ENCODE measurements at places on chromosomes 7 and 10. TPM values are rescaled to one million over a fixed set of nuclear protein-coding genes. Genes with fewer than 3 reads are reported as not detected.

The KCTD7 gene
- polyA plus RNA-seq, result 6.5 TPM

DNA sequence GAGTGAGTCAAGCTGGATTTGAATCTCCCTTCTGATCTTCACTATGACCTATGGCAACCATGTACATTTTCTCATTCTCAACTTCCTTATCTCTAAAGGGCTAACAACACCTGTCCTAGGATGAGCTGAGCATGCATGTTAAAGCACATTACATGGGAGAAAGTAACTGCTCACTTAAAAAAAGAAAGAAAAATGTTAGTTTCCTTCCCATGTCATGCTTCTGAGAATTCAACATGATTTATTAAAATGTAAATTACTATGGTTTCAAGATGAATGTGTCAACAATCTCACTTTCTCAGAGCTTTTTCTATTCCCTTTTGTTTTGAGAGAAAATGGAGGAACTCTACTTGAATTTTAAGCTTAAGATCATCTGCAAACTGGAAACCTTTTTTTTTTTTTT is 295.3 kb downstream of the SKIDA1 start:
- DNase-seq, result no peak

DNA sequence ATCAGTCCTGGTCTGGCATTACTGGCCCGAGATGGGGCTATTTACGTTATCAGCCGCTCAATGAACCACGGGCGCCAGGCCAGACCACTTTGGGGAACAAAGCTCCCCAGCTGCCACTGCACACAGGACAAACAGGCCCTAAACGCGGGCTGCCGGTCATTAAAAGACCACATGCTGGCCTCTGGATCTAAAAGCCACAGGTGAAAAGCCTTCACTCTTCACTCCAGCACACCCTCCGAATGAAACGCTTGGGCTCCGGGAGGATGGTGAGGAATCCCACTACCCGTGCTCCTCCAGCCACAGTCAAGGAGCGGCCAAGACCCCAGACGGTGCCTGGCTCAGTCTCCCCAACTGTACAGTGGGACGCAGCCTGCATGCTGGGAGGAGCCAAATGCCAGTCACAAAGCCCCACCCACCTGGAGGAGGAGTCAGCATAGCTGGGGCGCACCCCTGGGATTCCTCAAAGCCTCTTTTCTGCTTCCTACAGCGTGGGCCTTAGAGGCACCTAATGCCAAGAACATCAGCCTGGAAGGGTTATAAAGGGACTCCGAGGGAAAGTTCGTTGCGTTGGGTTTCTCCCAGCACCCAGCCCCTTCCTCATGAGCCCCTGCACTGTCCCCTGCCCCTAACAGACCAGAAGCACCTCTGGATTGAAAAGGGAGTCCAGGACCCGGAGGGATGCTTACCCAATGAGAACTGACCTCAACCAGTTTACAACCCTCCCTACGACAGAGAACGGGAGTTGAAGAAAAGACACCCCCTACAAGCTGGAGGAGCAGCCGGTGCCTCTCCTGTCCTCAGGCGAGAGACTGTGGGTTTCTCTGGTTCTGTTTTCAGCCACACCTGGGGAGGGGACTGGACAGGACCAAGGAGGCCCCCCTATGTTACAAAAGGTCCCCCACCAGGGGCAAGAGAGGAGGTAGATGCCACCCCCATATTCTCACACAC is 4.7 kb downstream of the PDGFA start:
- DNase-seq, result no peak

- no peak for DNase-seq
Measured at GRCh38 chr7:1950066-1950451, 280.0 kb downstream of the ELFN1 start.

GRCh38 chr7:106071999-106072714 is 40.0 kb downstream of the SYPL1 start:
- DNase-seq, result no peak

The AKR1C8 gene
- polyA plus RNA-seq, result not detected

The FGFBP3 gene
- polyA plus RNA-seq, result 1.4 TPM

DNA sequence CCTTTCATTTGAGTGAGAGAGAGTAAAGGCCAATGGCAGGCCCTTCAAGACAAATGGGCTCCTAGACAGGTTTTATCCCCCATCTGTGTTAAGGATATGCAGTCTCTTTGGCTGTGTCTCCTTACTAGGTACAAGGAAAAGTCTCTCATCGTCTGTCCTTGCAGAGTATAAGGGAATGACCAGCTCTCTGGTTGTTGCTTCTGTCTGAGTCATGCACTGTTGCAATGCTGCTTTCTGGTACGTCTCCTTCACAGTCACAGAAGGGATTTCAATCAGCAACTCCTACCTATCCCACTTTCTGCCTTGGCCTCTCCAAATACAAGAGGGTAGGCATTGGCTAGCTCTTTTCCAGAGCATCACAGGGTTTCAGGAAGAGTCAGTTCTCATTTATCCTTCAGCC is 48.1 kb downstream of the CTTNBP2 start:
- no peak for DNase-seq

GRCh38 chr7:156999958-157000726 is 10.3 kb downstream of the MNX1 start:
- DNase-seq, result no peak

GRCh38 chr10:62870866-62871265 is 54.7 kb upstream of the EGR2 start:
- DNase-seq, result no peak

The FFAR4 gene
- polyA plus RNA-seq, result not detected

DNA sequence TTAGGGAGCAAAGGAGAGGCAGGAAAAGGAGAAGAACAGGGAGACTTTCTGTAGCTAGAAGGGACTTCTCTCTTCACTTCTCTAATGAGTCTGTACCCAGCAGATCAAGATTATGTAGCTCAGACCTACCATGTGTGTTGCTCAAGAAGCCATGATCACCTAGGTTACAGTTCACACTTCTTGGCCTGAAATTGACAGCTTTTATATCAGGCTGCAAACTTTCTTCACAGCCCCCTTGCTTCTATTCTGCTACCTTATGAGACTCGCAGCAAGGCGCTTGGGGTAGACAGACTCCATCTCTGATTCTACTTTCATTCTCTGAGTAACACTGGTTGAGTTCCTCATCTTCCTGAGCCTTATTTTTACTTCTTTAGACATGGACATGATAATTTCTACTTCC is 19.6 kb upstream of the GIMAP2 start:
- no peak for DNase-seq

DNA sequence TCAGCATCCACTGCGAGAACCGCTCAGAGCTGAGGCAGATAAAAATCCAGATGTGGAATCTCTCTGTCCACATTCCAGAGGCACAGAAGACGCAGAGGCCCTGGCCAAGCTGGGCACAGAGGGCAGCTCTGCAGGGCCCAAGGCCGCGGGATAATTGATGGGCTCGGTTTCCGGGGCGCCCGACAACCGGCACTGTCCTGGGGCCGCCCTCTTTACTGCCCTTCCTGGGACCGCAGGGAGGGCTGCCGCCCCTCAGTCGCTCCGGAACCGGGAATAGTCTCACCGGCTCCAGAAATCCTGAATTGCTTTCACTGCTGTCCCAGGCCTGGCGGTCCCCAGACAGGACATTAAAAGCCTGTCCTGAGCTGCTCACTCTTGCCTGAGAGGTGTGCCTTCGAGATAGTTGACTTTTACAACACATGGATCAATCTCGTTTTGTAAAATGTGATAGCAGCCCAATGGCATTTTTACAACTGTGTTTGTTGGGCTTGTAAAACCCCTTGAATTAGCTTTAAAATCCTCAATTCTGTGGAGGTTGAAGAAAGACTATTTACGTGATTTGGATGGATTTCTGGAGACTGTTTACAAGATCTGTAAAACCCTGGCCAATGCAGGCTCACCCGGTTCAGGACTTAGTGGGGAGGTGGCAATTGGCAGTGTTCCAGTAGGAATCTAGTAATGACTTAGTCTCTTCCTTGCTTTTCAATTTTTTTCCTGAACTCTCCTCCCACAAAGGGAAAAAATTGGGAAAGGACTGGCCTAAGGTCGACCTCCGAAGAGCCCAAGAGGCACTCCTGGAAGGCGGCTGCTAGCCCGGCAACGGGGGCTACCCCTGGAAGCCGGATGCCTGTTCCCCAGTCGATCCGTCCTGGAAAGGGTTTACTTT is 1.4 kb upstream of the HOXA6 start:
- DNase-seq, result no peak

The CTTNBP2 gene
- not detected for polyA plus RNA-seq

GRCh38 chr7:3399858-3400257 is 98.8 kb downstream of the SDK1 start:
- peak; percentile 14 for DNase-seq

The CUZD1 gene
- polyA plus RNA-seq, result 1.2 TPM

DNA sequence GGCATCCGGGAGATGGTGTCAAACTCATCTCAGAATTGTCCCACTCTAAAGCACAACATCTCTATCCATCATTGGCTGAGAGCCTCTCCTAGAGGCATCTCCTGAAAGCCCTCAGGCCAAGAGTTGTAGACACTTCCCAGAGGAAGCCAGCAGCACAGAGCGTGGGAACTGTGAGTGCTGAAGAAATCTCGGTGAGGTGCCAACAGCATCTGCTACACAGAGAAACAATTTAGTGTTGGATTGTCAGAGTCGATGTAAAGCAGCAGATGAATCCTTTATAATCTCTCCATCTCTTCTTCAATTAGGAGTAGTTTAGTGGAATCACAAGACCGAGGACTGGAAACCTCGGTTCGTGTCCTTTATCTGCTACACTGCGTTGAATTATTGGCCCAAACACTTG is 172.2 kb downstream of the C7orf25 start:
- DNase-seq, result no peak

- no peak for DNase-seq
Measured at GRCh38 chr10:107708981-107709380, 544.5 kb upstream of the SORCS1 start.

DNA sequence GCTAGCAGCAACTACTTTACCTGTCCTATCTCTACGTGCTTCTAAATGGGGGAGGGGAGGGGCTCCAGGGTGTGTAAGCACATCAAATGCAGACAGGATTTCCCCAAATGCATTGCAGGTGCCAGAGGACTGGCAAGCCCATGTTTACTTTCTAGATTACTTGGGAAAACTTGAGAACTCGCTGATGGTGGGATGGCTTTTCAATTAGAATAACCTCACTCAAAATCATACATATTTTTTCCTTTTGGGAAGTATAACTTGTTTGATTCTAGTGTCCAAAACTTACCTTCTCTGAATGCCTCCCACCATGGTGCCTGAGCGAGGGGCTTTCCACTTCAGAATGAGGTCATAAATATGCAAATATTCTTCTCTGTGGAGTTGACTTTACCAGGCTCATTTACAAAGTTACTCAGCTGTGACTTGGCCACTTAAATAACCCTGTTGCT is 191.3 kb upstream of the RHOBTB1 start:
- DNase-seq, result peak; percentile 69

The HOXA10 gene
- polyA plus RNA-seq, result not detected

GRCh38 chr10:75602341-75602740 is 170.9 kb downstream of the LRMDA start:
- no peak for DNase-seq

GRCh38 chr10:124166431-124167125 is 73.2 kb upstream of the CHST15 start:
- DNase-seq, result no peak

- DNase-seq, result no peak
Measured at GRCh38 chr7:64886956-64887545, 16.0 kb upstream of the ZNF273 start.

DNA sequence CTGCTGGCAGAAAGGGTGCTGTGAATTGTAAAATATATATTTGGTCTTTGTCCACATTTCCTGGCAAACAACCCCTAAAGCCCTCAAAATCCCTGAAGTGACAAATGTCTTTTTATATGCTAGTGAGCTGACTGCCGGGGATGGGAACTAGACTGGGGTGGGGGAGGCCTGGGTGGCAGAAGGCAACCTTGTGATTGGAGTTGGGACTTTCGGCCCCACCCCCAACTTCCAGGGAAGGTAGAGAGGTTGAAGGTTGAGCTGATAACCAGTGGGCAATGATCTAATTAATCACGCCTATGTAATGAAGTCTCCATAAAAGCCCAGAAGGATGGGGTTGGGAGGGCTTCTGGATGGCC is 2.7 kb downstream of the EPHA1 start:
- no peak for DNase-seq

GRCh38 chr10:3139216-3139910 is 33.2 kb downstream of the PITRM1 start:
- DNase-seq, result no peak

GRCh38 chr7:5567790-5568189 is 144.2 kb upstream of the TNRC18 start:
- DNase-seq, result no peak

Measured in naive B cell (primary cell).